ENCODE measurements at places on chromosomes 1 and 21.

- DNase-seq: no peak
These were observed 482.8 kb downstream of the DISC1 start for GRCh38 chr1:232109391-232109790.

DNA sequence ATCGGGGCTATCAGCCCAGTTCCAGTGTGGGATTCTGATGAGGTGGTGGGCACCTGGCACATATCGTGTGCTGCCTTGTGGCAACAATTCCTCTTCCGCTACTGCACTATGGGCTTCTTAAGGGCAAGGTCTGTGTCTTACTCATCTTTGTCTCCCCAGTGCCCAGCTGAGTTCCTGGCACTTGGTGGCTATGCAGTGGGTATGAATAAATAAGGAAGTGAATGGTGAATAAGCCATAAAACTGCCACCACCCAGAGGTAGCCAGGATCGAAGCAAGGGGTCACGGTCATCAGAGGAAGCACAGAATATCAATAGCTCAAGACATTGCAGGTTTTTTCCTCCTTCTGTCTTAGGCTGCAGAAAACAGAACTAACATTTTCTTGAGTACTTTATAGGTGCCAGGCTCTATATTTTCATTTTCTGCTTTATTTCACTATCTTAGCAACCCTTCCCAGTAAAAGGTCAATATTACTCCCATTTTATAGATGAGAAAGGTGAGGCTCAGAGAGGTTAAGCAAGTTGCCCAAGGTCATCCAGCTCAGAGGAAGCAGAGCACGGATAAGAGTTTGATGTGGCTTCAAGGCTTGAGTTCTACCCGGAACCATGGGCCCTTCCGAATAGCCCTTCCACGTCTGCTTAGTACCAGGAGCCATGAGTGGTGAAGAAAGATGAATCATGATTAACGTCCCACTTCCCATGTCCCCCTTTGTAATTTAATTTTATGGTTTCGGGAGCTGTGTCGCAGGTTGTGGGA is 10.2 kb downstream of the C1orf94 start:
- no peak for DNase-seq

GRCh38 chr1:145992502-145992936 is 3.9 kb downstream of the TXNIP start:
- no peak for DNase-seq

GRCh38 chr1:237139732-237140131 is 97.7 kb downstream of the RYR2 start:
- DNase-seq: no peak

- no peak for DNase-seq
These were observed 6.6 kb downstream of the FMO1 start for GRCh38 chr1:171254859-171255258.

- no peak for DNase-seq
These were observed 18.8 kb downstream of the SLC26A9 start for GRCh38 chr1:205924460-205924790.

DNA sequence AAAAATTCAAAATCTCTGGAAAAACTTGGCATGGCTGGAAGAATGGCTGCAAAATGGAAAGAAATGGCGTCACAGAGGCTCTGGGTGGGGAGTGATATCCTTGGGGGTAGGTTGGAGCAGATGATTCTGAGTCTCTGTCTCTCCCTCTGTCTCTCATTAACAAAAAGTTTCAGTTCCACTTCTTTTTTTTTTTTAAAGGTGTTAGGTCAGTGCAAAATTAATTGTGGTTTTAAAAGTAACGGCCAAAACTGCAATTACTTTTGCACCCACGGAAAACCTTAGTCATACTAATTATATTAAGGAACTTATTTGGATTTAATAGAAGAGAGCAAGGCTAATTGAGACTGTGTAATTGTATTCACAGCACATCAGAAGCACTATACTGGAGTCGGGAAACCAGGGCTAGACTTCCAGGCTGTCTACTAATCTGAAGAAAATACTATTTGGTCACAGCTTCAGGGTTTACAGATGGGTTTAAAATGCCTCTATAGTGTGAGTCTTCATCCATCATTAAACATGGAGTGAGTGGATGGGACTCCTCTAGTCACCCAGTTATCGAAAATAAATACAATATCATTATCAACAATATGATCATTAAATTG is 289.1 kb upstream of the PLD5 start:
- DNase-seq: peak; percentile 31

DNA sequence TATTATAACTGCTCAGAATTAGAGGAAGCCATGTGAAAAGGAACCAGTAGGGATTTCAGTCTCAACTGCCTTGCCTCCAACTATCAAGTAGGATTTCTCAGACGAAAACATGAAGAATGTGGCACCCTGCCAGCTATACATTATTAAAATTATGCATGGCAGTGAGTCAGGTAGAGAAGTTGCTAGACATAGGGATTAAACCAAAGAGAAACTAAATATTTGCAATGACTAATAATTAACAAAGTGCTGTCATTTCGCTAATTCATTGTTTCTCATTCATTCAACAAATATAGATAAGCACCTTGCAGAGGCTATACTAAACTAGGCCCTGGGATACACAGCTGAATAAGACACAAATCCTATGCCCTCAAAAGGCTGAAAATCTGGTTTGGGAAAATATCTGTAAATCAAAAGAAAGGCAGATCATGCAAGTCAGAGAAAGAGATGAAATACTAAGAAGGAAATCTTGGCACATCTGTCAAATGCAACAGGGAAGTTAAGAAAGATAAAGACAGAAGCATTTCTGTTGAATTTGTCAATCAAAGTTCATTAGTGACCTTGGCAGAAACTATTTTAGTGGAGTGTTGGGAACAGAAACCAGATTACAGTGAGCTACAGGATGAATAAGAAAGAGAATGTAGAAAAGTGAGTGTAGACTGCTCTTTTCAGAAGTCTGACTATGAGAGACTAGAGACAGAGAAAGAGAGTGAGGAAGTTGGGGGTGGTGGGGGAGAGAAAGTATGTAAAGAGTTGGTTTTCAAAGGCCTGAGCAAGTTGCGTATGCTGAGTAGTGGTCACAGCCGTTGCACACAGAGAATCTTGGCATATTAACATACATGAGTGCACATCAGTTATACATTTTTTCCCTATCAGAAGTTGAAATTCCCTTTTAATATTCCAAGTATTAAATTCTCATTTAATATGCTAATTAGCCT is 14.7 kb upstream of the NBPF11 start:
- no peak for DNase-seq

- no peak for DNase-seq
These were observed 44.5 kb downstream of the LRRC53 start for GRCh38 chr1:74467786-74468377.

DNA sequence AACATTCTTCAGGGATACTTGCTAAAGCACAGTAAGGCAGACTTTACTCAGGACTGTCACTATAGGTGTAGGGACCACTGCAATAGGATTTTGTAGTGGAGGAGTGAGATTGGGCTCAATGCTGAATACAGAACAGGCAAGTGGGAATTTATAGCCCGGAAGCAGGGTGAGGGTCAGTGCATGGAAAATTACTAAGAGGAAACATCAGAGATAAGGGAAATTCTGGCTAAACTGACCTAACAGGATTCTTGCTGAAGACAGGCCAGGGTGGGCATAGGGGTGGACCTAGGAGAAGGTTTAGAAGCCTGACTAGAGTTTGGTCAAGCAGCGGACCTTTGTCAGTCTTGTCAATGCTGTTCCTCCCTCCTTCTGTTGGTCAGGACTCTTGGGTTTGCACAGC is 20.8 kb upstream of the ZNF362 start:
- no peak for DNase-seq

GRCh38 chr1:109158433-109158832 is 44.5 kb downstream of the ELAPOR1 start:
- no peak for DNase-seq

Data from GM12878 (cell line).